Dermis blood vessel endothelial cell (primary cell): ENCODE measurements at places on chromosomes 2 and 18.

- no peak for DNase-seq
These were observed 25.6 kb downstream of the MARCHF7 start for GRCh38 chr2:159737917-159738296.

GRCh38 chr2:18312818-18313217 lies 247.6 kb downstream of the RDH14 start:
- no peak for DNase-seq

- DNase-seq: peak; percentile 25
These were observed 2.9 kb downstream of the ACKR3 start for GRCh38 chr2:236572482-236572881.

- DNase-seq: no peak
These were observed 135.3 kb upstream of the EPAS1 start for GRCh38 chr2:46161911-46162310.

DNA sequence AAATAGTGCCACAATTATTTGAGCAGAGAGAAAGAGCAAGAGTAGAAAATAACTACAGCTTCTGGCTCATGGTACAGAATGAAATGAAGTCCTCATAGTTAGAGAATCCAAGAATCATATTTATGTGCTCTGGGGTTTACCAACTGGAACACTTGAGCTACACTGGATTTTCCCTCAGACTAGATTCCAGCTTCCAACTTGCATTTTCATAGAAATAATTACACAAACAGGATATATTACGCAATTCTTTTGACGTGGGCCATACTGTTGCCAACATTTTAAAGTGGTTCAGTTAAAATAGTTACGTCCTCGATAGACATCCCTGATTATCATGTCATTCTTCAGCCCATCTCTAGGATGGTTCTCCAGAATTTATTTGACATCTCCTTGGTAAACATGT lies 129.2 kb downstream of the ETAA1 start:
- DNase-seq: peak; percentile 23

GRCh38 chr18:35495536-35496314 lies 2.0 kb downstream of the INO80C start:
- no peak for DNase-seq
